Activated T-cell treated with anti-CD3 and anti-CD28 coated beads for 1 hour (primary cell): ENCODE measurements at places on chromosomes 7 and 10.

GRCh38 chr7:39357648-39358047 is 208.6 kb upstream of the YAE1 start:
- DNase-seq = no peak

DNA sequence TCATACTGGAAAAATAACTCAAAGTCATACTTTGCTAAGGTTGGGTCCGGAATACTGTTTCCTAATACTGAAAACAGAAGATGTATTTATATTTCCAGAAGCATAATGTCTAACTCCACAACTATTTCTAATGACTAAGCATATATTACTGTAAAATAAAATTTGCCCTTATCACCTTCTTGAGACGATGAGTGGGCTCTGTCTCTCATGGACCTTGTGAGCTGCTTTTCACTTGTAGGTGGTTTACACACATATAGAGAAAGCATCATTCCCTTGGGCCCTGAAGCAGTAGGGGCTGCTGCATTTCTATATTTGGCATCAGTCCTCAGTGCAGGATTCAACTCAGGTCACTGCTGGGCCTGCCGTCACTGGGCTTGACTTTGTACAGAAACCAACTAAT is 10.7 kb upstream of the FAM13C start:
- no peak for DNase-seq

DNA sequence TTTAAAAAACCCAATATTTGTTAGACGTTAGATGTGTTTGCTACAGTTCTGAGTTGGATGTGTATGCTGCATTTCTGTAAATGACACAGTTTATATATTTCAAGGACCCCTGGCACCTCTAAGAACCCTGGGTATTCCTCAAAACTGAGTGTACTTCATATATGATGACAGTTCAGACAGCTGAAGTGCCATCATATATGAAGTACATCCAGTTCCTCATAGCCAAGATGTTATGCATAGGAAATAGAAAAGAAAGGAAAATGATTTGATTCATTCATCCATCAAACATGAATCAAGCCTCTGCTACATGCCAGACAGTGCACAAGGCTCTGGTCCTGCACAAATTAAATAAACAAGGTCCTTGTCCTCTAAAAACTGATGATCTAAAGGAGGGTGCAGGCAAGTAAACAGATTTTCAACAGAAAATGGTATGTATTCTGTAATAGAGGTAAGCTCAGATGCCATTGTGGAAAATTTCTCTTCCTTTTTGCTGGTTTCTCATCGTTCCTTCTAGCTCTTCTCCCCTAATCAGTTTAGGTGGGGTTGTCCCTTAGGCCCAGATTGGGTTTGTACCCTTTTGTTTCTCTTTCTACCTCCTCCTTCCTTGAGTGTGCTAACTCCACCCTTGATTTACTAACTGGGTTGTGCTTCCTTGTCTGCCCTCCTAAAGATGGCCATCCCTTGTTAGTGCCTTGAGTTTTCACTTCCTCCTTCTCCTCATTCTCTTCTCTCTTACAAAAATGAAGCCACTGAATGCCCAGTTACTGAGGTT is 25.3 kb upstream of the SMIM30 start:
- DNase-seq = no peak

GRCh38 chr10:42934351-42934811 is 142.5 kb upstream of the RET start:
- DNase-seq = no peak

GRCh38 chr10:43396061-43396927 is 12.7 kb downstream of the HNRNPF start:
- peak; percentile 51 for DNase-seq

DNA sequence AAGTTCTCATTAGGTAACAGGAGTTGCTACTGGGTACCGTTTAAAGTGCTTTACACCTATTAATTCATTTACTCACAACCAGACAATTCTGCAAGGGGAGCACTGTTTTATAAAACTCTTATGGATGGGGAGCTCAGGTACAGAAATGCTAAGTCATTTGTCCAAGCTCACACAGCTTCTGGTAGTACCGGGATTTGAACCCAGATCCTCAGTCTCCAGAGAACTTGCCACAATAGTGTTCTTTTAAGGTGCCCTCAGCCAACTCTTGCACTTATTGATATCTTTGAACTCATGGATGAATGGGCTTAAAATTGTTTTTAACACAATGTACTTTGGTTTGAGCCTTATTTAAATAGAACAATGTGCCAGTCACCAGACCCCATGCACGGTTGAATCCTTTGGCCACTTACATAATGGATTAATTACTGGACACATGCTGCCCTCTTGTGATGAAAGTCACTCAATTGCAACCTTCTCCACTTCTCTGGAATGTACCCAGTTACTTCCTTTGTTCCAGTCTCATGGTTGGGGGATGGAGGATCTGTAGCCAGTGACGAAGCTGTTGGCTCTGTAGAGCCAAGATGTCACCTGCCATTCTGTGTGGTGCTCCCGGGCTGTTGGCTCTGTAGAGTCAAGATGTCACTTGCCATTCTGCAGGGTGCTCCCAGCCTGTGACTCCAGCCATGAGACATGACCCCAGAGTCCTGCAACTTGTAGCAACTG is 65.6 kb downstream of the NOD1 start:
- DNase-seq = no peak

DNA sequence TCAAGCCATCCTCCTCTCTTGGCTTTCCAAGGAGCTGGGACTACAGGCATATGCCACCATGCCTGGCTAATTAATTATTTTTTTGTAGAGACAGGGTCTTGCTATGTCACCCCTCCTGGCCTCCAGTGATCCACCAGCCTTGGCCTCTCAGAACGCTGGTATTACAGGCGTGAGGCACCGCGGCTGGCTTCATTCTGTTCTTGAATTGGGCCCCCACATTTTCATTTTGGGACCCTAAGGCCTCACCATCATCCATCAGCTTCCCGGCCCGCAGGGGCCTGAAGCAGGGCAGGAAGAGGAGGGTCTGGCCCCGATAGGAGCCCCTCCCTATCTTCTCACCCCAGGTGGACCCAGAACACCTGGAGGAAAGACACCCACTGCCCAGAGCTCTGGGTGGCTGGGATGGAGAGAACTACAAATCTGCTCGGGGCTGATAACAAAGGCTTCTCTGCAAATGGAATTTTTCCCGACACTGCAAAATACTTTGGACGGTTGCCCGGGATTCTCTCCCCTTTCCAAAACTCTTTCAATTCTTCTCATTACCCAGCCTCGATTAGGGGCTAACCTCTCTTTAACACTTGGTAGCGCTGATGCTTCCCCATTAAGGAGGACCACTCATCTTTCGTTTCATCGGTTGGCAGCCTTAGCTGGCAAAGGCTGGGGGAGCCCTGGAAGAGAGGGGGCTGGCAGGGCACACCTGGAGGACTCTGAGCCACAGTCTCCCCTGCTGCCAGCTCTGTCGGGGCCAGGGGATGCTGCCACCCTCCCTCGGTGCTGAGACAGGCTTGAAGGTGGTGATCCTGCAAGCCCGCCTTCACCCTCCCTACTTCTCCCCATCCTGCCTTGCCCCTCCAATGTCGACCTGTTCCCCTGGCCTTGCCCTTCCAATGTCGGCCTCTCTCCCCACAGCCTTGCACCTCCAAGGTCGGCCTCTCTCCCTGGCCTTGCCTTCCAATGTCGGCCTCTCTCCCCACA is 81.0 kb upstream of the GNA12 start:
- DNase-seq = no peak
